Tibial nerve (tissue), 4 donors: ENCODE measurements at places on chromosomes 5 and 9. TPM values are rescaled to one million over a fixed set of nuclear protein-coding genes. Genes with fewer than 3 reads are reported as not detected.

The GLIPR2 gene
- total RNA-seq, result 26.4 TPM

The GABRA1 gene
- total RNA-seq, result not detected

GRCh38 chr9:86885232-86885631 is 62.1 kb downstream of the GAS1 start:
- no peak for DNase-seq

DNA sequence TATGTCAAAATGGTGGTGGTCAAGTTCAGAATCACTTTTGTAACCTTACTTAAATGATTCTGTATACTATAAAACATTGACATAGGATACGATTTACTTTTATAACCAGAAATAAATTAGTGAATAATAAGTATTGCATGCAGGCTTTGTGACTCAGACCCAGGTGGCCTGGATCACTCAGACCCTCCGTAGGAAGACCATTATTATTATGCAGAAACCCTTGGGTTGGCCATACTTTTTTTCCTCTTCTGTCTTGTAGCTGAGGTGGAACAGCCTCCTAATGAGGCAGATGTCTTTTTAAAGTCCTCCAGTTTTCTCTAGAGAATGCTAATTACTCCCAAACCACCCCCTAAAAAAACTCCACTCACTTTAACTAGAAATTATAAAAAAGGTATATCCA is 121.9 kb downstream of the LPAR1 start:
- DNase-seq, result no peak

GRCh38 chr9:124359855-124360678 is 55.2 kb downstream of the PSMB7 start:
- DNase-seq, result no peak

GRCh38 chr9:75993434-75993833 is 103.0 kb downstream of the PCSK5 start:
- no peak for DNase-seq

The C9orf153 gene
- 2.9 TPM for total RNA-seq

The KIF20A gene
- not detected for total RNA-seq

DNA sequence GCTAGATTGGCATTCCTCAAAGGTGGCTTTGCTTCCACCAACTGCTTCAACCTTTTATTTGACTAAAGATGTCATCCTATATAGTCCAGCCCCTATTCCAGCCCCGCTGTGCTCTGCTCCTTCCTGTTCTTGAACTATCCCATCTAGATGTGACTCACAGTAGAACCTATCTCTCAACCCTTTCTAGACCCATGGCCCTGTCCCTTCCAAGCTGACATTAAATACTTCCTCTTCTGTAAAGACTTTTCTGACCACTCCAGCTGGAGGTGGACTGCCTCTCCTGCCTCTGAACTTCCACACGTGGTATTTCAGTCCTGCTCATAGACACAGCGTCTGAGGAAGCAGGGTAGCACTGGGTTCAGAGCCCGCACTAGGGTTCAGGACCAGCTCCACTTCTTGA is 32.4 kb downstream of the OSTF1 start:
- DNase-seq, result no peak

The PCDHGC3 gene
- total RNA-seq, result 77.7 TPM

GRCh38 chr5:102570747-102571146 is 71.9 kb upstream of the SLCO6A1 start:
- DNase-seq, result no peak

DNA sequence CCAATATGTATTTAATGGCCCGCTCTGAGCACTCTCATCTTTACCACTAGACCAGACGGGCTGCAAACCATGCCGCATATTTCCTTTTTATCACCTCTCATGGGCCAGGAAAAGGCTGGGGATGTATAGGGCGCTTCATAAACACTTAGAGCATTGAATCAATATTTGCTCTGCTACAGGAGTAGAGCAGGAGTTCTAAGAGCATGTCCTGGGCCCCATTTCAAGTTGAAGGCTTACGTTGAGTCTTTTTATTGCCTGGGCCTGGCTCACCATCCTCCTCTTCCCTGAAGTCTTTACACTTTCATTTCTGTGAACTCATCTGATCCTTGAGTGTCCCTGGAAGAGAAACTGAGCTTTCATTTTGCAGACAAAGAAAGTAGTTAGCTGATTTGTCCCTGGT is 112.4 kb downstream of the FSTL4 start:
- no peak for DNase-seq

The N4BP3 gene
- total RNA-seq, result 0.84 TPM

- no peak for DNase-seq
Observed at GRCh38 chr5:173981185-173981761, 7.7 kb upstream of the C5orf47 start.

The PCDHB15 gene
- 6.3 TPM for total RNA-seq

The LHX6 gene
- 5.0 TPM for total RNA-seq

The ALDH1B1 gene
- 15.3 TPM for total RNA-seq

The BSPRY gene
- 0.30 TPM for total RNA-seq

DNA sequence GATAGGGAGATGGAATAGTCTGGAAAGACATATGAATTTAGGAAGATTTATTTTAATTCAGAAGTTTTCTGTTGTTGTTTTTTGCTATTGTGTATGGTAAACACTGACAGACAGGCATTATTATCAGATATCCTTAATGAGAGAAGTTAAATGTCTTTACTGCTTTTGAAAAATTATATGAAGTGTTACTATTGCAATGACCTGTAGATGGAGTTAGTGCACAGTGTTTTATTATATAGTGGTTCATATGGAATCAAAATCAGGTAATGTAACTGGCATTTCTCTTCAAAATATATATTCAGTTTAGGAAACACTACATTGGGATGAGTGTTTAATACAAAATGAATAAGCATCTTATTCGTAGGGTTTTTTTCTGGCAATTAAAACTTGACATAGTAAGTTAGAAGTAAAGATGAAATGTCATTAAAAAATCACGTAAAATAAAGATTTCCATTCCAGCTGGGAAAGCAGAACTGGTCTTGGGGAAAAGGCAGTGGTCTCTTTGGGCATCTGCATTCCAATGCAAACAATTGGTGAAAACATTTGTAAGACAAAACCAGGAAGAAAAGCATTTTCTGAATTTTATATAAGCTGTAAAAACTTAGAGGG is 3.9 kb downstream of the GABRA1 start:
- no peak for DNase-seq

- DNase-seq, result no peak
Observed at GRCh38 chr5:178368274-178368673, 135.7 kb upstream of the PHYKPL start.

- no peak for DNase-seq
Observed at GRCh38 chr5:53944981-53945380, 365.4 kb downstream of the ARL15 start.

The CDH9 gene
- total RNA-seq, result not detected

DNA sequence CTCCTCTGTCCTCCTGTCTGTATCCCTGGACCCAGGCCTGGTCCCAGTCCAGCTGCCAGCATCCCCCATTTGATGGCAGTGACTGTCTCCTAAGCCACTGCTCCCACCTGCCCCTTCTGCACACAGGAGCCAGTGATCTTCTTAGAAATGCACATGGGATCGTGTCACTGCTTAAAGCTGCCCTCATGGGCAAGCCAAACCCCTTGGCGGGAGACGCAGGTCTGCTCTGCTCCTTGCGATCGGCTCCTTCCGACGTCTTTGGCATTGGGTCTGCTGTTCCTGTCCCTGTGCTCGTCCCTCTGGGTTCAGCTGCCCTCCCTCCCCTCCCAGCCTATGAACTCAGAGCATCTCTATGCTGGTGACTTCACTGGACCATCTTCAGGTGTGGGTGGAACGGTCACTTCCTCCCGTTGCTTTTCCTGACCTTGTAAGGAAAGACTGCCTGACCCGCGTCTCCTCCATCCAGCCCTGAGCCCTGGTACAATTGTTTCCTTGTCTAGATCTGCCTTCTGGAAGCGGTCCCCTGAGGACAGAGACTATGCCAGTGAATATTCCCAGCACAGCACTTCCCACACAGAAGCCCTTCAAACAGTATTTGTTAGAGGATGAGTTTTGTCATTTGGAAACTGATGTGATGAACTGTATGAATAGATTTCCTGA is 116.5 kb downstream of the ZNF354C start:
- DNase-seq, result no peak

GRCh38 chr5:148085977-148086705 is 22.4 kb downstream of the SPINK5 start:
- DNase-seq, result no peak

The PCDHGA1 gene
- total RNA-seq, result 1.6 TPM

GRCh38 chr9:71270554-71270953 is 149.1 kb upstream of the TRPM3 start:
- no peak for DNase-seq

DNA sequence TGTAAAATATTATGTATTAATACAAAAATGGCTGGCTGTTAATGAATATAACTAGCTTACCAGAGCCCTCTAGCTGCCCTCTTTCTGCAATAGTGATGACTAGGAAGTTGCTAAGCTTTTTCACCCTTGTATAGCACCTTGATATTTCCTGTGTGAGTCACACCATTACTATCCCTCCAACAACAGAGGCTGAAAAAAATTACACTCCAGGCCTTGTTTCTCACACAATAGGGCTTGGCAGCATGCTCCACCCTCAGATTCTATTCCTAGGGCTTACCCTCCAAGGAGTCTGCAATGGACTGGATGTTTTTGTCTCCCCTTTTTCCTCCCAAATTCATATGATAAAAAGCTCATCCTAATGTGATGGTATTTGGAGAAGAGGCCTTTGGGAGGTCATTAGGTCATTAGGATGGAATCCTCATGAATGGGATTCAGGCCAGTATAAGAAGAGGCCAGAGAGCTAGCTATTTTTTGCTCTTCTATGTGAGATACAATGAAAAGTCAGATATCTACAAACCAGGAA is 184.6 kb upstream of the MAP1B start:
- DNase-seq, result no peak

The LCNL1 gene
- 14.7 TPM for total RNA-seq

- no peak for DNase-seq
Observed at GRCh38 chr9:132978451-132979131, at the start of gene GFI1B. TSS of gene GFI1B (plus strand) at chr9:132978694. CDS start at chr9:132986679, 7,985 bp downstream.

The SHISAL2B gene
- not detected for total RNA-seq

DNA sequence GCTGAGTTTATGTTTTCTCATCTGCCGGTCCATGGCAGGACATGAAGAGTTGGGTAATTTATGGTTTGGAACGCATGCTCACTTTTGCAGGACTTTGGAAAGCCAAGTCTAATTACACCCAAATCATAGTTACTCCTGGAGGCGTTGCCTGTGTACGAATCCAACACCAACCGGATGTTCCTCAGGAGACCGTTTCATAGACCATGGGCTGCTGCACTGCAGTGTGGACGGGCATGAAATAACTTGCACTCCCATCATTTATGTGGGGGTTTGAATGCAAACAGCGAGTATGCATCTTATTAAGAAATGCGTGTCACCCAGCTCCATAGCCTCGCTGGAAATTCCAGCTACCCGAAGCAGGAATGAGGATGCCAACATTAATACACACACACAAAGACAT is 96.1 kb upstream of the IRX2 start:
- DNase-seq, result no peak

DNA sequence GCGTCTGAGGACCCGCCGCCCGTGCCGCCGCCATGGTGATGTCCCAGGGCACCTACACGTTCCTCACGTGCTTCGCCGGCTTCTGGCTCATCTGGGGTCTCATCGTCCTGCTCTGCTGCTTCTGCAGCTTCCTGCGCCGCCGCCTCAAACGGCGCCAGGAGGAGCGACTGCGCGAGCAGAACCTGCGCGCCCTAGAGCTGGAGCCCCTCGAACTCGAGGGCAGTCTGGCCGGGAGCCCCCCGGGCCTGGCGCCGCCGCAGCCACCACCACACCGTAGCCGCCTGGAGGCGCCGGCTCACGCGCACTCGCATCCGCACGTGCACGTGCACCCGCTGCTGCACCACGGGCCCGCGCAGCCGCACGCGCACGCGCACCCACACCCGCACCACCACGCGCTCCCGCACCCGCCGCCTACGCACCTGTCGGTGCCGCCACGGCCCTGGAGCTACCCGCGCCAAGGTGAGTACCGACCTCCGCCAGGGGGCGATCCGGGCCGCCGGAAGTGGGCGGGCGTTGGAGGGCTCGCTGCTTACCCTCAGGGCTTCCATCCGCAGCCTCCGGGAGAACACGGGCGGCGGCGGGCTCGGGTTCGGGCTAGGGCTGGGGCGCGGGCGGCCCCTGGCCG is 8.5 kb downstream of the PRR7 start:
- DNase-seq, result no peak

DNA sequence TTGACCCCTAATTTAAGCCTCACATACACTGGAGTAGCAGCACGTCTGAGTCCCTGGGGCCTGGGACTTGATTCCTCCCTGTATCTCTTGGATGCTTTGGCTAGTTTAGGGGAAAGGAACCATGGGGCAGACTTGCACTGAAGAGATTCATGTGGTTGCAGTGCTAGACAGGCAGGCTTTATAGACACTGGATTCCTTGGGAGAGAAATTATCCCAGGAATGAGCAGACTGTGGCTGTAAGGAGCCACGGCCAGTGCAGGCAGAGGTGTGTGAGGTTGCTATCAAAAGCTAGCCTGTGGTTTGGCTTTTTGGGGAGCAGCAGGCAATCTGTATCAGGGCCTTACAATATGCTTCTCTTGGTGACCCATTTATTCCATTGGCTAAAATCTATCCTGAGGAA is 20.5 kb upstream of the PITX1 start:
- DNase-seq, result no peak

The FAM13B gene
- total RNA-seq, result 77.1 TPM

- DNase-seq, result no peak
Observed at GRCh38 chr5:63125392-63125791, 546.8 kb downstream of the LRRC70 start.

DNA sequence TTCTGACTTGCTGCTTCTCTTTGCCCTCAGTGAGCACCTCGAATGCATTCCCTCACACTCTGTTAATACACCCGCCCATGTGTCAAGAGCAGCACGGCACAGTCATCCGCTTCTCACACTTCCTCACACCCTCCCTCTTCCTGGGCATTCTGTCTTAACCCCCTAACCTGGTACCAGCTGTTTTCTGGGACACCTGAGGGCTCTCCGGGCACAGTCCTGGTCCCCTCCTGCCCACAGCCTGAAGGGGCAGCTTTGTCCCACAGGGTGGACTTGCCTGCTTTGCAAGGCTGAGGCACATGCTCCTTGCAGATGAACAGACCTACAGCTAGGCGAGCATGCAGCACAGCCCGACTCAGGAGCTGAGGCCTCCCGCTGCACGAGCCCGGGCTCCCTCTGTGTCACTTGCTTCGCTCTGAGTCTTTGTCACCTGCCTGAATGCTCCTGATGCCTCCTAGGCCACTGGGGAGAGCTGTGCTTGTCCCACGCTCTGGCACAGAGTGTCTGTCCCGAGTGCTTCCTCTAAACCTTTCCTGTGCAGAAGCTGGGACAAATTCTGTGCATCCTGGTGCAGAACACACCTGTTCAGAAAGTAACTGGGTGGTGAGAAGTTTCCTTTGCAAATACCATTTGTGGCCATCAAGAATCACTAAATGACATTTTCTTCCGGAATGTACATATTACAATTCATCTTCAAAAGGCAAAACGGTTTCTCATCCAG is 47.8 kb downstream of the AHRR start:
- DNase-seq, result peak; percentile 4
